ENCODE measurements at places on chromosomes 4 and X.

- no peak for DNase-seq
These were observed 885.7 kb upstream of the ADGRL3 start for GRCh38 chr4:60314416-60314815.

- no peak for DNase-seq
These were observed 3.1 kb downstream of the PHEX start for GRCh38 chrX:22035236-22035635.

GRCh38 chrX:45077748-45078424 lies 122.8 kb downstream of the DIPK2B start:
- DNase-seq = no peak

- no peak for DNase-seq
These were observed 6.7 kb upstream of the GABRE start for GRCh38 chrX:151981129-151981528.

DNA sequence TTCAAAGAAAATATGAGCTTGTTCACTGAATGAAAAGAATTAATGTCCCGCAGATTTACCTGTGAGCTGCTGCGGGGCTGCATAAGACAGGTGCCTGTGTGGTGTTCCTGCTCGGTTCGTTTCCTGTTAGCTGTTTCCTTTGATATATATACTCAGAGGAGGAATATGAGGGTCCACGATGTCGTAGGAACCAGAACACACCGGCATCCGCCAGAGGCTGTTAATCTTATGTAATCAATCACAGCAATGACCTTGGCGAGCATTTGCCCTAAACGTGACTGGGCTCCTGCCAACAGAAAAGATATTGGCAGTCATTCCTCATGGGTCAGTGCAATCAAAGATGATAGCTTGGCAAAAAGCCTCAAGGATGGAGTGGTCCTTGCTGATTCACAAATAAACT lies 260.1 kb downstream of the EVC2 start:
- no peak for DNase-seq

DNA sequence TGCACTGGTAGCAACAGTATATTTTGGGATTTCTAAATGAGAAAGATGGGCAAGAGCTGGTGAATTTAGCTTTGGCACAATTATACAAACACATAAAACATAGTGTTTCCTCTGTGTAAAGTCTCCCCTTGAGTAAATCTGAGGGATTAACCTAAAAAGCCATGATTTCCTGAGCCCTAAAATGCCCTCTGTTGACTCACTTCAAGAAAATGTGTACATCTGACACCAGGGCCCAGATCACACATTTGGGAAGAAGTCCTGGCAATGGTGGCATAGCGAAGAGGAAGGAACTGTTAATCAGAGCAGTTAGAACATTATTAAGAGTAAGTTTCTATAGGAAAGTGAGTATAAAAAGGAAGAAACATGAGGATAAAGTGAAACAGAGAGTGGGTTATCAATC lies 338.5 kb downstream of the SPOCK3 start:
- no peak for DNase-seq

- DNase-seq = no peak
These were observed 401.6 kb upstream of the EPHA5 start for GRCh38 chr4:66071911-66072310.

DNA sequence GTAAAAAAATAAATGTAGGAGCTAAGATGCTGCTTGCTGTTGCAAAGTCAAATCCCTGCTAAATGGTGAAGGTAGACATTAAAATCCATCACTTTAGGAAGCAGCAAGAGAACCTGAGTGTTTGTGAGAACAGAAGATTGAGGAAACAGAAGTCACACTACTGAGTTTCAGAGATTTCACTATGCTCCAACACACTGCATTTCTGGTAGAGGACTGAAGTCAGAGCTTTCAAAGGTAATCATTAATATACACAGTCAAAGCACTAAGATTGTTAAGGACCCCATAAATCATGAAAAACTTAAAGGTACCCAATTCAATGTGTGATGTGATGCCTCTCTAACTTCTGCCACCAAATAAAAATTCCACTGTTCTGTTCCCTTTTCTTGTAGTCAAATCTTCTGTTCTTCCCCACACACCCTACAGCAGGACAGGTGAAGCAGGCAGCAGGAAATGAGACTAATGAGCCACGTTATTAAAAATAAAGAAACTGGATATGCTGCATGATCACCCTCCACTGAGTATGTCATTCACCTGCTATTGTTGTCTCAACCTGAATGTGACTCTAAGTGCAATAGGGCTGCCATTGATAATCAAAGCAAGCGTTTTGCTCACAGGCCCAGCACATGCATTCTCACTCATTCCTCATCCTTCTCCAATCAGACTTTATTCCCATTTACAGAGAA lies 28.9 kb upstream of the APELA start:
- DNase-seq = no peak

DNA sequence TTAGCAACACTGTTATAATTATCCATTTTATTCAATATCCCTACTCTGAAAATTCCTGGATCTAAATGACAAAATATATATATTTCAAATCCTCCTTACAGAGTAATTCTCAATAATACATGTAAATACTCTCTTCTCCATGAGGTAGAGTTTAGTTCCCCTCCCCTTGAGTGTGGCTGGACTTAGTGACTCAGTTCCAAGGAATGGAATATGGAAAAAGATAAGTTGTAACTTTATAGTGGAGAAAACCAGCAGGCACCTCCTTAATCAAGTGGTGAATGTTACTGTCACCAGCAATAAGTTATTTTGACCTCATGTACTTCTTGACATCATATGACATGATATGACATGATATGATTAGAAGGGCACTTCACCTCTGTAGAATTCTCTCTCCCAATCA lies 302.0 kb downstream of the RAB28 start:
- DNase-seq = no peak

GRCh38 chrX:10110984-10111363 lies 45.8 kb upstream of the CLCN4 start:
- DNase-seq = no peak

- no peak for DNase-seq
These were observed 341 bp upstream of the PRPS2 start for GRCh38 chrX:12790885-12791256.

- no peak for DNase-seq
These were observed 16.0 kb downstream of the RTL3 start for GRCh38 chrX:78643096-78643495.

GRCh38 chr4:173254646-173255045 lies 79.5 kb downstream of the HMGB2 start:
- DNase-seq = no peak

- no peak for DNase-seq
These were observed 362.1 kb downstream of the UNC5C start for GRCh38 chr4:95186666-95187065.

- no peak for DNase-seq
These were observed 31.0 kb downstream of the SLC10A6 start for GRCh38 chr4:86818211-86818610.

DNA sequence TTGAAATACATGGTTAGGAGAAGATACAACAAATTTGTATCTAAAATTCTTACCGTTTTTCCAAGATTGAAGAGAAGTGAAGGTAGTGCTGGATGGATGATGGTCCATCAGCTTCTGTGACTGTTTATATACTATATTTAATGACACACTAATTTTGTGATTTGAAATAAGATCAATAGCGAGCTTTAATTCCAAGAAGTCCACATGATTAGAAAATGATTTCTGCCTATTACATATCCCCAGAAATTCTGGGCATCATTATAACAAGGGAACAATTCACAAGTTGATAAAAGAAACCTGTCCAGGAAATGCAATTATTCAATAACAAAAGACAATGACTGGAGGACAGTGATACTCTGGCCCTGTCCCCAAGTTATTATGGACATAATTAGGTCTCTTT lies at the start of gene CSN2:
CSN2 (minus strand) TSS at position 101 of the 400 bp plus-strand sequence. CDS start 4,733 bp downstream, outside the sequence.
- DNase-seq = no peak

GRCh38 chr4:54539500-54540029 lies 118.2 kb upstream of the KIT start:
- DNase-seq = no peak

- DNase-seq = no peak
These were observed 44.0 kb downstream of the ZNF518B start for GRCh38 chr4:10413177-10413576.

DNA sequence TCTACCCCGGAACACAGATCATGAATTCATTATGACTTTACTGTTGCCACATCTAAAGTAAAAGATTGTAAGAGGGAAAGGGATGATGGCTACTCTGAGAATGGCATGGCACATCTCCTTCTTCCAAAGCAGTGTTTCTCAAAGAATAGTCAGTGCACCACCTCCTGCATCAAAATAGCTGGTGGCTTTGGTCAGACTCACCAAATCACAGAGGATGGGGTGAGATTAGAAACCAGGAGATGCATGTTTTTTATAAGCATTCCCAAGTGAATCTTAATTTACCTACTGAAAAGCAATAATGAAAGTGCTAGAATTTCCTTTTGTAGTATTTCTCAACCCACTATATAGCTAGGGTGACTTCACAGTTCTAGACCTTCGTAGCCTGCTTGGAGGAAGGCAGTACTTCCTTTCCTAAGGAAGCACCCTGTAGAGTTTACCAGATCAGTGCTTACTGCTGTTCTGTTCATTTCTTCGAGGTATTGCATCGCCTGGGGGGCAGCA lies 340.8 kb upstream of the KLF3 start:
- DNase-seq = no peak

GRCh38 chr4:41644288-41644914 lies 104.1 kb downstream of the PHOX2B start:
- no peak for DNase-seq

DNA sequence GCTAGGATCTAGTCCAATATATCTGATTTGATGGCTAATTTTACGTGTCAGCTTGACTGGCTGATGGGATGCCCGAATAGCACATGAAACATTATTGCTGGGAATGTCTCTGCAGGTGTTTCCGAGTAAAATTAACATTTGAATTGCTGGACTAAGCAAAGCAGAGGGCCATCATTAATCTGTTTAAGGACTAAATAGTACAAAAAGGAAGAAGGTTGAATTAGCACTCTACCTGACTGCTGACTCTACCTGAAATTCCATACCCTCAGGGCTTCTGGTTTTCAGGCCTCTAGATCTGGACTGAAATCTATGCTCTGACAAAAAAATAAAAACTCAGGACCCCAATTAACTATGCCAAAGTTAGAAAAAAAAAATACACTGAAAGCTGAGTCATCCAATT lies 1021.9 kb downstream of the FAM133A start:
- DNase-seq = no peak

DNA sequence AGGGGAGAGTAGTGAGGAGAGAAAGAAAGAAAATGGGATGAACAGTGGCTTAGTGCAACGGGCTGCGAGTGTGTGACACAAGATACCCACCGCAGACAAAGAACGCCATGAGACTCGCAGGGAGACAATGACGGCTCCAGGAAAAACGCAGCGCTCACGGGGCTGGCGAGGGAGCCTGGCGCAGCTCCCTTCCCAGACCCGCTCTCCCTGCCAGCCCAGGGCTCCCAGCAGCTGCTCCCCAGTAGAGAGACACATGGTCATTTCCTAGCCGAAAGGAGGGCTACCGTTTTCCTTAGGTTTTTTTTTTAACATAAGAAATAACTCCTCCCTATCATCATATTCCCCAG lies 149.5 kb downstream of the MAML3 start:
- DNase-seq = no peak

GRCh38 chrX:18353931-18354368 lies 538 bp downstream of the SCML2 start:
- no peak for DNase-seq

DNA sequence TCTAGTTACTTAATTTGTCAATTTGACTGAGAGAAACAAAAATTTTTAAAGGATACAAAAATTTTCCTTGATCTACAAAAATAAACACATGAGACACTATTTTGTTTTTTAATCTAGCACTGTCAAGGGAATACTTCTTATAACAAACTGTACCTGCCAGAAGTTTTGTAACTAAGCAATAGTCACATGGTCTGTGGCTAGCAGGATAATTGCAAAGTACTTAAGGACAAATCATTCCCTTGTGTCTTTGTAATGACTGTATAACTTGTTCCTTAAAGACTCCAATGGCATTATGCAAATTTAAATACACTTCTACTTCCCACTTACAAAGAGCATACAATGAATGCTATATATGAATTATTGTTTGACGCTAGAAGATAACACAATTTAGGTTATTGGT lies 25.1 kb upstream of the ANK2 start:
- no peak for DNase-seq

- no peak for DNase-seq
These were observed 201.5 kb downstream of the NWD2 start for GRCh38 chr4:37446016-37446415.

GRCh38 chrX:100409610-100410590 lies at the start of gene PCDH19:
Gene PCDH19, minus strand, starts transcription at chrX:100410273. Its CDS starts 1,676 bp downstream, at chrX:100408597.
- no peak for DNase-seq

GRCh38 chr4:184649971-184650855 lies 675 bp downstream of the PRIMPOL start:
- DNase-seq = no peak

DNA sequence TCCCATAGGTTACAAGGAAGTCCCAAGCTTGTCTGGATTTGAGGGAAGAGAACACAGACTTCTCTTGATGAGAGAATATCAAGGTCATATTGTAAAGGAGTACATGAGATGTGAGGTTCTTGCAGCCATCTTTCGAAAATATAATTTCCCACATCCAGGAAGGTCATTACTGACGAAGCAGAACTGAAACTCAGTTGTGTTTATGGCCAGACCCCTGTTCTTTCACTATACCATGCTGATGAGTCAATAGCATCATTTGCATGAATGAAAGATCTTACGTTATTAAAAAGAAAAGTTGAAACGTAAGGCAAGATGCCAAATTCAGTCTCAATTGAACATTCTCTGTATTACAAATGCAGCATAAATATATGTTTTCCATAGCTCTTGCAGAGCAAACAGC lies 14.2 kb upstream of the CCDC149 start:
- DNase-seq = no peak

DNA sequence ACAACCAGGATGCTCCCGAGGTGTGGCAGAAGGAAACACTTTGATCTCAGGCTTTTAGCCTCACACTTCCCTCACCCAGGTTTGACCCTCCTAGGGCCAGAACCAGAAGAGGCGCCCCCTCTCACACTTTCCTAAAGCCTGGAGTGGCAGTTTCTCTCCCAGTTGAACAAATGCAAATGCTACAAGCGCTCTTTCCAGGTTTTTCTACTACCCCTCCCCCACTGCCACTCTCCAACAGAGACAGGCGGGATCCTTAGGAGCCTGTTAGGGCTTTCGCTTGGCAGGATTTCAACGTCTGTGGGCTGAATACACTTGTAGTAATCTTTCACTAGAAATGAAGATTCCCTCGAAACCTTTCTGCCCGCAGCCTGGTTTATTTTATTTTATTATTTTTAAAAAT lies 2.4 kb downstream of the TSC22D3 start:
- no peak for DNase-seq

DNA sequence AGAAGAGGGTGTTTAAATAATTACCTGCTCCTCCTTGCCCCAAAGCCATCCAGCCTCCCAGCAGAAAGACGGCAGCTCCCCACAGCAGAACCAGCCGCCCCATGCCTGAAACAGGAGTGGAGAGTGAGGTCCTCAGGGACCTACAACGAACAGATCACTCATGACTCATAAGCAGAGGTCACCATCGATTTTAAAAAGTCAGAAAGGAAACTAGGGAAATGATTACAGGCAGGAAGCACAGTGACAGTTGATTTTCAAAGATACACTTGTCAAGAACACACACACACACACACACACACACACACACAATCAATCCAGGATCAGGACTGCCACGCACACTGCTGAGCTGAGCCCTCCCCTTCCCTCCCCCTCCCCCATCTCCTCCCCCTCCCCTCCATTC lies at the start of gene CRLF2:
CRLF2 (minus strand) TSS at position 118 of the 400 bp plus-strand sequence; CDS start at position 103, 15 bp downstream.
- DNase-seq = no peak

Measured in cortex of kidney (tissue), 1 donor.